ENCODE measurements at places on chromosomes 2 and 18.
A peak's percentile ranks its signal among the peaks of the same experiment; 100 is the strongest.

GRCh38 chr2:113124181-113124961 lies 3.0 kb upstream of the IL1RN start:
- no peak for DNase-seq

DNA sequence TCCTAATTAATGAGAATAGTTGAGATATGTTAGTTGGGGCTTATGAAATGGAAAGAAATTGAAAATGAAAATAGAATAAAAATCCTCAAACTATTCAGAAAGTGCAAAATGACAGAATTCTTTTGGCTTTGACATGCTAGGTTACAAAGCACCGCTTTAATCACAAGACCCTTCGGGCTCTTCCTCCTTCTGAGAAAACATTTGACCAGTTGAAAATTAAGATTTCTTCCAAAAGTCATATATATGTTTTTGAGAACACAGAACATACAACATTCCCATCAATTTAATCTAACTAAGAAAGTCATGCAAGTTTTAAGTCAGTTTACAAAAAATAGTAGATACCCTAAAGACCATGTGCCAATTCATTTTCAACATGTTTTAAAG lies 2.2 kb upstream of the SLC40A1 start:
- DNase-seq: no peak

- no peak for DNase-seq
Measured at GRCh38 chr2:241803387-241804325, 5.3 kb upstream of the NEU4 start.

- no peak for DNase-seq
Measured at GRCh38 chr2:85327160-85327821, 498 bp downstream of the TGOLN2 start.

DNA sequence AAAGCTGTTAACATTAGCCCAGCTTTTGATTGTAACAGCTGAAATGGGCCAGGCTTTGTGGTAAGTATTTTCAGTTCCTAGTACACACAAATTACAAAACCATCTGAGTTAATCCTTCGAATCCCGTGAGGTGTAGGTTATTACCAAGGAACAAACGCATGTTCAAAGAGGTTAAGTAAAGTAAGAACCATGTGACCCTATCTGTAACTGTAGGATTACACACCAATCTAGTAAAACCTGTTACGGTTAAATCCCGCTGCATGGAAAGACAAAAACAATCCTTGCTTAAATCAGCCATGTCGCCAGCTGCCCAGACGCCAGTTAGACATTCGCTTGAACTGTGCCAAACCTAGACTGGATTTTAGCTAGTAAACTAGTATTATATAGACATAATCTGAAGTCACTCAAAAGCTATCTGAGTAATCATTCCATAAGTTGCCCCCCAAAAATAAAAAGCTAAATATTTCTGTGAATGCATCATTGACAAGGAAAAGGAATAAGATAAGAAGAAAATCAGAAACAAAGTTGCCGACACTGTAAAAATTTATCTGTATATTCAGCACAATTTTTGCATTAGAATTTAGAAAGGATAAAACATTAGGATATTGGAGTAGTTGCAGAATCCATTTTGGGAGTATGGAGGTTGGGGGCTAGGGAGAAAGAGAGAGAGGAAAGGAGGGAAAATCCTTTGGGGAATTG lies 638.0 kb downstream of the CNTNAP5 start:
- no peak for DNase-seq

GRCh38 chr18:77124452-77124922 lies 8.1 kb downstream of the MBP start:
- no peak for DNase-seq

DNA sequence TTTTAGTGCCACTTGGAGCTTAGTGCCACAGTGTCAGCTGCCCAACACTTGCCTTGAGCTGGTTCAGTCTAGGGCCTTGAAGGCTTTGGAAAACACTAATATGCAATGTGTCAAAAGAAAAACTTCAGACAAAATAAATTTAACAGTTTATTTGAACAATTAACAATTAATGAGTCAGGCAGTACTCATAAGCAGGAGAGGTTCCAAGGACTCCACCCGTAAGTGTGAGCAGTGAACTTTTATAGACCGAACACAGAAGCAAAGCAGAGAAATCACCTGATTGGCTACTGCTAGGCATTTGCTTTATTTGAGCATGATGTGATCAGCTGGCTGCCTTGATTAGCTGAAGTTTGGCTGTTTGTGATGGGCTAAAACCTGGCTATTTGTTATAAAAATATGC lies 49.5 kb upstream of the TBC1D8 start:
- DNase-seq: no peak

GRCh38 chr18:11668441-11669169 lies 20.5 kb upstream of the GNAL start:
- no peak for DNase-seq

DNA sequence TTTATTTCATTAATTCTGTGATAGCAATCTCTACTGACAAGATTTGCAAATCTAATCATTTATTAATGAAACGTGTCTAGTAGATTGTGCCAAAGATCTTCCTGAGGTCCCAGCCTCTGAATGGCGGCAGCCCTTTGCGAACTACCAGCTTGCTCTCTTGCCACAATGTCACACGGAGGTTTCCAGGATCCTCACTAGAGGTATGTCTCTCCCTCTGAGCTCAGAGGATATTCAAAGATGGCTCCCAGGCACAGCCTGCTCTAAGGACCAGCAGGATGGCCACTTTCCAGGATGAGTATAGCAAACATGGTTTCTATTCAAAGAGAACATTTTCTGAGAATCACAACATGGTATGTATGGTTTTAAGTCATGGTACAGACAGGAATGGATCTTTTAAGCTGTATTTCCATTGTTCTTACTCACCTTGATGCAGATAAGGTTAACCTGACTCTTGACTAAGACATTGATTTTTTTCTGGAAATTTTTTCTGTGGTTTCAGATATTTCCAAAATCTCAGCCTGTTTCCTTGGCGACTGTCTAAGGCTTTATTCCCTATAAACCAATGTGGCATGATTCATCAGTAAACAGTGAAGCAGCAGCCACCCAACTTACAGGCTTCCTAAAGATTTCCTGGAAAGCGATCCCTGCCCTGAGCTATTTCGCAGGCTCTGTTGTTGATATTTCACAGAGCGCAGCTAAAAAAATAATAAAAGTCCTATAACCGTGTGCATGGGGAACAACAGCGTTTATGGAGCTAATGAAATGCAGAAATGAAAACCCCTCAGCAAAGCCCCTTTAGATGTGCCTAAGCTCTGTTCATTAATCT lies 54.1 kb upstream of the KLF7 start:
- peak; percentile 16 for DNase-seq

DNA sequence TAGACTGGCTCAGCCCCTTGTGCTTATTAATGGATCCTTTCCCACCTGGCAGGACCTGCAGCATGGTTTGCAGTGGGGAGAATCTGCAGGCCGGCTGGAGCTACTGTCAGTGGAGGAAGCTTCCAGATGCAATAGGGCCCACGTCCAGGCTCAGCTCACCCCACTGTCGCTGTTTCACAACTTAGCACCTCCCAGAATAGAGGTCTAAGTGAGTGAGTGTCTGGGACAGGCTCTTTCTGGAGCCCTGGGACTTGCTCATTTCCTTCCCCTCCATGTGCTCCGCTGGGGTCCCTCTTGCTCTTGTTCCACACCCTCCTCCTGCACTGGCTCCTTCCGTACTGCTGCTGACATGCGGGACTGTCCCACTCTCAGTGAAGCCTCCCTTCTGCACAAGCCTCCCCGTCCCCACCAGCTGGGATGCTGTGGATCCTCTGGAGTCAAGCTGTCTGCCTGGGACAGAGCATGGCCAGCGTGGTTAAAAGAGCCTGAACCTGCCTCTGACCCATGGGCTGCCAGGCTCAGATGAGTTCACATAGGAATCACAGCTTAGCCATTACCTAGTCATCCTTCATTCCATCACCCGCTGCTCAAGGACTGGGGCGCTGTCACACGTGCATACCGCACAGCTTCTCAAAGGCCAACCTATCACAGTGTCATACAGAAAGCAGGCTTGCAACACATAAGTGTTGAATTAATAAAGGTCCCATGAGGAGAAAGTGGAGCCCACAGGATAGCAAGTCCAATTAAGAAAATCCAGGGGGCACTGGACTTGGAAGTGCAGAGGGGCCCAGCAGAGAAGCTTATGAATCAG lies 135.9 kb downstream of the ACKR3 start:
- no peak for DNase-seq

DNA sequence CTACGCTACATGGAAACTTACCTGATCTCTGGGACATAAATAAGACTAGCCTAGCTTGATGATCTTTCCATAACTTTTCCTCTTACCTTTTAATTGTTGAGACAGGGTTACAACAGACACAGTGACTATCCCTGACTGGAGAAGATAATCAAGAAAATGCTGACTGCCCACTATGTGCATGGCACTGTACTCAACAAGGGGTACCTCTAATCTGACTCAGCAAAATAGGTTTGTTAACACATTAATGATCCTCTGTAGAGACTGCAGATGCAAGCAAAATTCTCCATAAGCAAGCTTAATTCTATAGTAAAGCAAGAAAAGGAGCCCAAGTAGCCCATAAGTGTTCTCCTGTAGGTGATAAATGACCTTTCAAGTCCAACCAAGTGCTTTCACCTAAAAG lies 25.5 kb downstream of the ACVR1C start:
- no peak for DNase-seq
